Stimulated activated CD8-positive, alpha-beta memory T cell treated with anti-CD3 and anti-CD28 coated beads, Interleukin-7, amount 100 ng/mL, for 1 hour (primary cell): ENCODE measurements at places on chromosomes 11 and 22.

- no peak for DNase-seq
Measured at GRCh38 chr11:35174666-35175065, 35.7 kb downstream of the CD44 start.

DNA sequence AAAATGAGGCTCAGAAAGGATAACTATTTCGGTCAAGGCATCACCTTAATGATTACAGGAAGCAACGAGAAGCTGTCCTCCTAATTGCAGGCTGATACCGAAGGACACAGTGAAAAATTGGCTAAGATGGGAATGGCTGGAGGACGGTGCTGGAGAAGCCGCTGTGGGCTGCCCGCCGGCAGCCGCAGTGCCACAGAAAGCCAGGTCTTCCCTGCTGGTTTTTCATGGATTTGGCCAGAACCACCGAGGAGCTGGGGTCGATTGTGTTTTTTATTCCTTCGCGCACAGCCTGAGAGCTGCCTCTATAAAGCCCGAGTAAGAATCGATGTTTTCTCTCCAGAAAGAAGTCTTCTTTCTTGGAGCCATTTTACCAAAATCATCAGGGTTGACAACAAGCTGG lies 1484.2 kb downstream of the BRD1 start:
- DNase-seq: no peak

GRCh38 chr11:68113986-68114385 lies 7.2 kb downstream of the CHKA start:
- DNase-seq: no peak

GRCh38 chr11:69048031-69048693 lies 570 bp upstream of the TPCN2 start:
- DNase-seq: no peak

DNA sequence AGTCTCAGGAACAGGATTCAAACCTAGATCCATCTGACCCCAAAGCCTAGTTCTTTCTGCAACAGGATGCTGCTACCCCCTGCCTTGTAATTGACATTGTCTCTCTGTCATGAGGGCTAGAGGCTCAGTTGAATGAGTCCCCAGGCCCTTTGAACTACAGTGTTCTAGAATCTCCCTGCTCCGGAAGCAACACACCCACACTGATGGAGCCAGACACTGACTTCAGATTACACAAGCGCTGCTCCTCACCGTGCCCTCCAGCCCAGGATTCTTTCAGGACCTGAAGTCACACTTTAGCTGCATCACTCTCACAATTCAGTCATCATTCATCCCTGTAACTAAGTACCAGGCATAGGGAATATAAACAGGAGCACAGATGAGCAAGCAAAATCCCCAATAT lies 69.6 kb downstream of the RAB30 start:
- no peak for DNase-seq

DNA sequence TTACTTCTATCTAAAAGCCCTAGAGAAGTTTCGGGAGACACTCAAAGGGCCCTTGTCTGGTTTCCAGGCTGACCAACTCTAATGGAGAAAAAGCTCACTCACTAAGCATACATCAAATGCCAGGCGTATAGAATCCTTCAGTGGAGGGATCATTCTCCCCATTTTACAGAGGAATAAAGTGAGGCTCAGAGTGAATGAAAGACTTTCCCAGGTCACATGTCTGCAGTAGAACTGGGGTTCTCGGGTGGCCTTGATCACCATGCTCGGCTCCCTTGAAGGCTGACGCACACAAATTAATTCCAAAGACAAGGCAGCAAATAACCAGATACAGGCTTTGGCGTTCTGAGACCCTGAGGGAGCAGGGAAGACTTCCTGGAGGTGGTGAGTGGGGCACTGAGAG lies 60.0 kb downstream of the THAP12 start:
- DNase-seq: no peak

DNA sequence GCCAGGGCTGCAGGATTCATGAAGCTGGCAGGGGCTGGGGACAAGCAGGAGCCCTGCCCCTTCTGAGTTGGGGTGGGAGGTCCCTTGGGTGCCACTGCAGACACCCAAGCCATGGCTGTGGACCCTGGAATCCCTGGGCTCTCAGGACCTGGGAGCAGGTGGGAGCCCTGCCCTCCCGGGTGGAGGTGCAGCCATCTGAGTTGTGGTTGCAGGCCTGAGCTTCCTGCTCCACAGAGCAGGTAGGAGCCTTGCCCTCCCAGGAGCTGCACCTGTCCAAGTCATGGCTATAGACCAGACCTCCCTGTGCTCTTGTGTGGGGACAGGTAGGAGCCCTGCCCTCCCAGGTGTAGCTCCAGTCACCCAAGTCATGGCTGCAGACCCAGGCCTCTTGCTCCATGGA lies 113.5 kb downstream of the ARHGAP20 start:
- no peak for DNase-seq

DNA sequence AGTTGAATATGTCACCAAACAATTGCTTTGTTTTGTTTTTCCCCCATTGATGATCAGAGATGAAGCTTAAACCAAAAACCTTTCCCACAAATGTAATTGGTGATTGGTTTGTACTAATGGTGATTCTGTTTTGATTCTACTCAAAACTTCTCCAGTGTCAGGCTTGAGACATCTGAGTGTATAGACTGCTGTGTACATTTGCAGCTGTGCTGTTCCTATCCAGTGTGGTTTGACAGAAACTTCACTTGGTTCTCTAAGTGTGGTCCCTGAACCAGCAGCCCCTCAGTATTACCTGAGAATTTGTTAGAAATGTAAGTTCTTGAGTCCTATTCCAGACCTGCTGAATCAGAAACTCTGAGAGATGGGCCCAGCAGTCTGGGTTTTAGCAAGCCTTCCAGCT lies 84.8 kb downstream of the PPP6R3 start:
- no peak for DNase-seq
